MM.1S (cell line): ENCODE measurements at places on chromosomes 16 and 17.

DNA sequence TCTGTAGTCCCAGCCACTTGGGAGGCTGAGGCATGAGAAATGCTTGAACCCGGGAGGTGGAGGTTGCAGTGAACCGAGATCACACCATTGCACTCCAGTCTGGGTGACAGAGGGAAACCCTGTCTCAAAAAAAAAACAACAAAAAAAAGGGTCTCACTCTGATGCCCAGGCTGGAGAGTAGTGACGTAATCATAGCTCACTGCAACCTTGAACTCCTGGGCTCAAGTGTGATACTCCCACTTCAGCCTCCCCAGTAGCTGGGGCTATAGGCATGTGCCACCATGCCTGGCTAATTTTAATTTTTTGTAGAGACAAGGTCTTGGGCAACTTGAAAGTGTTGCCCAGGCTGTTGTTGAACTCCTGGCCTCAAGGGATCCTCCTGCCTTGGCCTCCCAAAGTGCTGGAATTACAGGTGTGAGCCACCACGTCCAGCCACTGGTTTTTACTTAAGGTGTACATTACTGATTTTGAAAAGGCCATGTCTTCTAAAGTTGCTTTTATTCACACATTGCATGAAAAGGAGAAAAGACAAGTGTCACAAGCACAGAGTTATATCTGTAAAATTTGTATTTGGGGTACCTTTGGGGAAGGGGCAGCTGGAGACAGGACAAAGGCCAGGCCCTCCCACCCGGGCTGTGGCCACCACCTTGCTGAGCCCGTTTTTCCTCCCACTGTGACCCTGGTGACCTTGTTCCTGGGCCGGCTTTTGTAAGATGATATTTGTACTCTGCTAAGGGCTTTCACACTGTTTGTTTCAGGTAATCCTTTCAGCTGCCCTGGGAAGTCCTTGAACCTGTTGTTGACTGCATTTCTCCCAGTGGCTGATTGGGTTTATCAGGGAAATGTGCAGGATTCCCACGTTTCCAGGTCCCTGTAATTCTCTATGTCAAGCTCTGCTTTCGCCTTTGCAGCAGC is 11.5 kb downstream of the GPT2 start:
- DNase-seq = no peak

DNA sequence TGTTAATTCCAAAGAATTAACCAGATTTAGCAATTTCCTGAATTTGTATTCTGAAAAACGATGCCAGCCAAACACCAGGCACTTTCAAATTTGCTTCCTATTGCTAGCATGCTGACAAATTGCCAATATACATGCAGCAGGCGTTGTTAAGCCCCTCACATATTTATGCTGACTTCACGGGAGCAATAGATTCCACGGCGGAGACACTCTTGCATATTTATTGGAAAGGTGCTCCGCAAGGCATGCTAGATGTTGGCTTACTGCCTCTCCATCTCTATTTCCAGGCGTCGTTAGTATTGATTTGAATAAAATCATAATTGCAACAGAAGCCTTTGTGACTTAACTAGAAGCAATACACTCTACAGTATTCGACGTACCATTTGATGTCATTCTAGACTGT is 211.0 kb upstream of the IRX5 start:
- DNase-seq = no peak

- no peak for DNase-seq
Observed at GRCh38 chr16:80092681-80093080, 448.1 kb upstream of the DYNLRB2 start.

- no peak for DNase-seq
Observed at GRCh38 chr16:23907903-23908302, 72.1 kb downstream of the PRKCB start.

DNA sequence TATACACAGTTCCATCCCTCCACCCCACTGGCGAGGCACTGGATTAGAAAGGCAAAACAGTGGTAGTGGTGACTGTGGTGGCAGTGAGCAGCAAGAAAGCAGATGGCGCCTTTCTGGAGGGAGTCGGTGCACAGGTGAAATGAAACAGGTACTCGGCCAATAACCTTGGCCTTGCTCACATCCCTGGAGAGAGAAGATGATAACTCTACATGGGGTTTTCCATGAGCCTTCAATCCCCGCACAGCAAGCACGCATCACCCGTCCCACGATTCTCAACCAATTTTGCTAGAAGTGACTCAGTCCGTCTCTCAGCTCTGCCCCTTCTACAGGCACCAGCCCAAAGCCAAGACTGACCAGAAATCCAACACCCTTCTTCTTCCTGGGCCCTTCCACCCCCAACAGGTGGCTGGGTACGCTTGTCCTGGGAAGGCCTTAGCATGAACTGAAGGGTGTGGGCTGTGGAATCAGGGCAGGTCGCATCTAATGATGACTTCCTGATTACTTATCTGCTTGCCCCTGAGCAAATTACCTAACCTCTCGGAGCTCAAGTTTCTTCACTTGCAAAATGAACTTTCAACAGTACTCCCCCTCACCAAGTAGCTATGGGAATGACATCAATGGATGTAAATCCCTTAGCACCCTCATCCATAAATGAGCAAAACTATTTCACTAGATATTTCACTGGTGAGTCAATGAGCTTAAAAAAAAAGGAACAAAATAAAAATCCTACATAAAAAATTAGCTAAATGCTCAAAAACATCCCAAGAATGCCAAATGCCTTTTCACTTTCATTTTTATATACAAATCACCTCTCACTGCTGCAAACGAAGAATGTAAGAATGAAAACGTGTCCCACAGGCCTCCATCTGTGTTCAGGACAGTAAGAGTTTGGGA is 18.0 kb downstream of the XPO6 start:
- DNase-seq = no peak

- no peak for DNase-seq
Observed at GRCh38 chr16:85192238-85193114, 80.2 kb upstream of the CIBAR2 start.

DNA sequence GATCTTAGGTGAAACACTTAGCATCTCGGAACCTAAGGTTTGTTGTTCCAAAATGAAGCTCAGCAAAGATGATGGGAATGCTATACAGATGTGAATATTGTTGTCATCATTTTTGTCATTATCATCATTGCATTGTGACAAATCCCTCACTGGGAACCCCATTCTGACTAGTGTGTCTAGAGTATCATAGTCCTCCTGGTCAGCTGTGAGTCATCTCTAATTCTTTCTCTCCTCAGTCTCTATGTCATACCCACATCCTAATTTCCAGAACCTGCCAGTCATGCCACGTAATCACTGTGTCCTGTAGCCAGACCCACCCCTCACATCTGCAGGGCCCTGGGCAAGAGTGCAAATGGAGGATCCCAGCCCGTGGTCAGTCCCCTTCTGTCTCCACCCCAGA is 60.5 kb upstream of the CLEC3A start:
- DNase-seq = no peak

GRCh38 chr16:70793851-70794502 is 7.0 kb downstream of the VAC14 start:
- peak; percentile 59 for DNase-seq

DNA sequence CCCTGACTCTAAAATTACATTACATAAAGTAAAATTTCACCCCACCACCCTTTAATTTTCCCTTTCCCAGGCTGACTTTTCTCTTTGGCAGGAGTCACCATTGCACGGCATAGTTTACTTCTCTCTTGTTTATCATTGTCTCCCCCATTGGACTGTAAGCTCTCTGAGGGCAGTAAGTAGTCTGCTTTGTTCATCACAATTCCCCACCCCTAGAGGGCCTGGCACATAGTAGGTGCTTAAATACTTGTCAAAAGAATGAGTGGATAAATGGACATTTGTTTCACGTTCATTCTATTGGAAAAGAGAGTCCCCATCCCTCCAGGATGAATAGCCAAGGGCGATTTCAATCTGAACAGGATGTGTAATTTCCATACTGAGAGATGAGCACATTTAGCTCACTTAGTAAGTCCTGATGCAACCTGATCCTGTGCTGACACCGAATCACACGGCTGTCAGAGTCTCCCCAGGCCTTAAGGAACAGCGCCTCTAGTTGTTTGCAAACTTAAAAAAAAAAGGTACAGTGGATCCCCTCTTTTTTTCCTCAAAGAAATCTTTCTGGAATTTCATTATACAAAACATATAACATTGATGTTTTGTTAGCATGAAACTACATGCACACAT is 54.0 kb downstream of the AKAP1 start:
- no peak for DNase-seq

DNA sequence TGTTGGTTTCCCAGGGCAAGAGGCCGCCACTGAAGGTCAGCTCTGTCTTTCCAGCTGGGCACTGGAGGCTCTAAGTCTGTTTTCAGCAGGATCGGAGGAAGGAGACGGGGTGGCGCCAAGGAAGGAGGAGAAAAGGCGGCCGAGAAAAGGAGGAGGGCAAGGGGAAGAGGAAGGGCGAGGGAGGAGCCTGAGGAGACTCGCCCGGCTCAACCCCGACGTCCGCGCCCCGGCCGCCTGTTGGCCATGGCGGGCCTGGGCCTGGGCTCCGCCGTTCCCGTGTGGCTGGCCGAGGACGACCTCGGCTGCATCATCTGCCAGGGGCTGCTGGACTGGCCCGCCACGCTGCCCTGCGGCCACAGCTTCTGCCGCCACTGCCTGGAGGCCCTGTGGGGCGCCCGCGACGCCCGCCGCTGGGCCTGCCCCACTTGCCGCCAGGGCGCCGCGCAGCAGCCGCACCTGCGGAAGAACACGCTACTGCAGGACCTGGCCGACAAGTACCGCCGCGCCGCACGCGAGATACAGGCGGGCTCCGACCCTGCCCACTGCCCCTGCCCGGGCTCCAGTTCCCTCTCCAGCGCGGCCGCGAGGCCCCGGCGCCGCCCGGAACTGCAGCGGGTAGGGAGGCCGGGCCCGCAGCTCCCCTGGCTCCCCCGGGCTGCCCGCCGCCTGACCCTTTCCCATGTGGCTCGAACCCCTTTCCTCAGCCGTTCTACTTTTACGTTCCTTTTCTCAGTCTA is at the start of gene RNF135:
TSS of gene RNF135 (plus strand) at position 209 of the 737 bp plus-strand sequence. CDS start at position 244, 35 bp downstream.
- DNase-seq = peak; percentile 69

DNA sequence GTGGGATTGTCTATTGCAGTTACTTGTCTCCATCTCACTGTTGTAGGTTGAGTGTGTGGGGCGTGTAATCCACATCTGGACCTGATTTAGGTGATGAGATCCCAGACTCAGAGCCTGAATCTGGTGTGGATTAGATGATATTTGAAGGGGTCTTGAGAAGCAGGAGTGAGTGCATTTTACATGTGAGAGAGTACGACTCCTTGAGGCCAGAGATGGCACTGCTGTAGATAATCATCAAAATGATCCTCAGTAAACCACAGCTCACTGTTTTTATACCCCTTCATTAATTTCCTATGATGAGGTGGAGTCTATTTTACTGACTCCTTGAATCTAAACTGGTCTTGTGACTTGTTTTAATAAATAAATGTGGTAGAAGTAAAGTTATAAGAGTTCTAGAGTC is 732.5 kb downstream of the KCNJ2 start:
- DNase-seq = no peak

DNA sequence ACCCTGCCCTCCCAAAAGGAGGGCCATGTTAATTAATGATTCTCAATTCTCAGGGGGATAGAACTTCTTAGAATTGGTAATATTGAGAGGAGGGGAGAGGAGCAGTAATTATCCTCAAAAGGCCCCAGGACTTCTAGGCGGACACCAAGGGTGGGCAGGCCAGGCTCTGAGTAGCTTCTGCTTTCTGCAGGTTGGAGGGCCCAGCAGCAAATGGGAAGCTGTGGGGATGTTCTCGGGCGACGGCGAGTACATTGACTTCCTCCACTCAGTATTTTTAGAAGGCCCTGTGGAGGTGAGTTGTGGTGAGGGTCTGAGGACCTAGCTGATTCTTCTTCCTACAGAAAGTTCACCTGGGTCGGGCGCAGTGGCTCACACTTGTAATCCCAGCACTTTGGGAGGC is 57.5 kb downstream of the DNAH2 start:
- no peak for DNase-seq

DNA sequence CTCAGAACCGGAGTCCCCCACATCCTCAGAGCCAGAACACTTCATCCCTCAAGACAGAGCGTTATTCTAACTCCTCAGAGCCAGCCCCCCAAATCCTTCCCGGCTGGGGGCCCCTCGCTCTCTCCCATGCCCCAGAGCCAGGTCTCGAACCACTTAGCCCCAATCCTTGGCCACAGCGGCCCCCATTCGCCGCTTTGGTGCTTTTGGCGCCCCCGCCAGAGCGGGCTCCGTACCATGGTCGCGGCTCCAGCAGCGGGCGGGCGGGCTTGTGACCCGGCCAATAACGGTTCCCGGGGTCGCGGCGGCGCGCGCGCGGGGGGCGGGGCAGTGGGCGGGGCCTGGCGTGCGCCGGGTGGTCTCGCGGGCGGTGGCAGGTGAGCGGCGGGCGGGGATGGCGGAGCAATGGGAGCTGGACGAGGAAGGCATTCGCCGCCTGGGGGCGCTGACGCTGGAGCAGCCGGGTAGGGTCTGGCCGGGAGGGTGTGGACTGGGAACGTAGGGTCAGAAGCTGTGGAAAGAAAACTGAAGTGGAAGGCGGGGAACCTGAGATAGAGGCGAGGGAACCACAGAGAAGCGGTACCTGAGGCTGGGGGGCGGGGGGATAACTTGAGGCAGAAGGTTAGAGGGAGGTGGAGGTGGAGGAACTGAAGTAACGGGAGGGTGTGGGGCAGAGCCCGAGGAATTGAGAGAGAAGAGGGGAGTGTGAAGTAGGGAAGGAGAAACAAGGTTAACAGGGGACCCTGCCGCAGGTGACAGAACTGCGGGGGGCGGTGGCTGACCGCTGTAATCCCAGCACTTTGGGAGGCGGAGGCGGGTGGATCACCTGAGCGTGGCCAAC is at the start of the genes KCTD19 and LRRC36:
TSS of gene KCTD19 (minus strand) at position 270 of the 838 bp plus-strand sequence. CDS start at position 236, 34 bp downstream.
TSS of gene LRRC36 (plus strand) at position 344 of the 838 bp plus-strand sequence. CDS start at position 392, 48 bp downstream.
- no peak for DNase-seq
